ENCODE measurements at places on chromosomes 1 and 21.

DNA sequence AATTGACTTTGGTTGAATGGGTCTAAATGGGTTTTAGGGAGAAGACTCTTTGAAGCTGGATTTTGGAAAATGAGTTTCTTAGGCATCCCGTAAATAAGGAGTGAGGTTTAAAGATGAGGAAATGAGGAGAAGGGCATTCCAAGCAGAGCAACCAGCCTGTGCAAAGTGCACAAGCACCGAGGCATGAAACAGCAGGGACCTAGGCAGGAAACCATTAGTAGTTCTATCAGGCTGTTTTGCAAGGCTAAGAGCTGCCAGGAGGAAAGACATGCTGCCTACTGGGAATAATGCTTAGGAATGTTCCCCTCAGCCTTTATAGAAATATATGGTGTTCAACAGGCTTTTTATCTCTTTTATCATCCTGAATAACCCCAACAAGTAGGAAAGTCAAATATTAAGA is 153.1 kb upstream of the FGGY start:
- no peak for DNase-seq

- peak; percentile 55 for DNase-seq
Observed at GRCh38 chr1:243254233-243254926, 701 bp downstream of the CEP170 start.

- peak; percentile 17 for DNase-seq
Observed at GRCh38 chr1:230972855-230973271, 5.8 kb downstream of the TTC13 start.

- no peak for DNase-seq
Observed at GRCh38 chr1:22983944-22984343, 11.3 kb upstream of the LACTBL1 start.

DNA sequence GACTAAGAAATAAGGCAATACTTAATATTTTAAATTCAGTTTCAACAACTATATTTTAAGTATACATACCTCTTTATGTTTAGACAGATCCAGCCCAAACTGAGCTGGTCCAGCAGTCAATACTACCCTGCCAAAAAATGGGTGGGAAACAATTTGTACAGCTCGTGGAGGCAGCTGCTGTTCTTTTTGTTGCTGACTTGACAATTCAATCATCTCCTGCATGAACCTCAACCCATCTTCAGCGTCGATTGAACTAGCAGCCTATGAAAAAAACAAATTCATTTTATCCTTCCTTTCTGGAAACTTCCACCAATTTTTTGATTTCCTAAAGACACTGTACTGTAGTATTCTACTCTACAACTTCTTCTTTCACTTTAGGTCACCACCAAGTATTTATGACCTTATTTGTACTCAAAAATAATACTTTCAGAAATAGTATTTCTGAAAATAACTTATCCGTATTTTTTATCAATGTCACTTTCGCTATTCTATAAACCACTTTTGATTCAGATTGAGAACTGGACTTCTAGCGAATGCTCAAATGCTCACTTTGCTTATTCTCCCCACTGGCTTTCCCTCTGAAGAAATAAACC is 46.5 kb downstream of the EDEM3 start:
- DNase-seq, result no peak

- DNase-seq, result no peak
Observed at GRCh38 chr1:12511128-12511484, 106.9 kb downstream of the DHRS3 start.

DNA sequence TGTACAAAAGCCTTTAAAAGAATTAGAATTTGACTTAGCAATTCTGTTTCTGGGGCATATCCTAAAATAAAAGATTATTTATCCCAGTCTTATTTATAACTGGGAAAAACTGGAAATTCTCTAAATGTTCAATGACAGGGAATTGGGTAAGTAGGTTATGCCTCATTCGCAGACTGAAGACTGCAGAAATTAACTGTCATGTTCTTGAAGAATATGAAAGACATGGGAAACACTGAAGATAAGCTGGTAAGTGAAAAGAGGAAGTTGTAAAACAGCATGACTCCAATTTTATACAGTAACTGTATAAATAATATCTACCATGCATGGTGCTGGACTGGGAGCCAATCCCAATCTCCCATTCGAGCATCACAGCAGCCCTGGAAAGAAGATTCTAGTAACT is 50.6 kb upstream of the SLC2A1 start:
- DNase-seq, result no peak

GRCh38 chr1:53417074-53417511 is 42.1 kb upstream of the DMRTB1 start:
- DNase-seq, result no peak

- peak; percentile 29 for DNase-seq
Observed at GRCh38 chr1:181482521-181483284, 614 bp upstream of the CACNA1E start.

GRCh38 chr1:52216907-52217458 is 75.1 kb downstream of the ZFYVE9 start:
- DNase-seq, result no peak

GRCh38 chr1:27418326-27419185 is 26.1 kb downstream of the GPR3 start:
- DNase-seq, result peak; percentile 93

DNA sequence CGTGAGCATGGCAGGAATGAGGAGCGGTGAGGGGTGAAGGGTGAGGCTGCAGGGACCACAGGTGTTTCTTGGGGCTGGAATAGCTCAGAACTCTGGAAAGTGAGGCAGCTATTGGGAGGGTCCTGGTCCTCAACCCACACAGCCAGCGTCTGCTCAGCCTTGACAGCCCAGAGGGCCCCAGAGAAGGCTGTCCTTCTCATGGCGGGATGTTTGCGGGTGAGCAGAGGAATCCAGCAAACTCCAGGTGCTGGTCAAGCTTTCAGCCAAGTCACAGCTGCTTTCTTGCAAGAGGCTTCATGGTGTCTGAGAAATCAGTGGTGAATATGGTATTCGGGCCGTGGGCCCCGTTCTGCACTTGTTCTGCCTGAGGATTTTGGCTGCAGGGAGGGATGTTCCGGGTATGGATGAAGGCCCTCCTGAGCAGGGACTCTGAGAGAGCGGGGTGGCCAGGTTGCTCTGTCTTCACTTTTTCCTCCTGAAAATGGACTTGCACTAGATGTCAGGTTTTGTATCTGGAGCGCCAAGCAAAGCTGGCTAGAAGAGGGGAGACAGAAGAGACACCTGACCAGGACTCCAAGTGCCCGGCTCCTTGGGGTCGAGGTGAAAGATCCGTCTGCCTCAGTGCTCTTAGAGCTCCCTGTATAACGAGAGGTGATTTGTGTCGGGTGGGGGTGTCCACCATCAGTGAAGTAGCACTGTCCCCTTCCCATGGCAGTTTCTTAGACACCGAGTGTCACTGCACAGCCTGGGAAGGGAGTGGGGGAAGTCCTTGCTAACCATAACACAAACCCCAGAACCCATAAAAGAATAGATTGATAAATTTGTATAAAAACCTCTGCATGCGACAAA is 139.9 kb downstream of the PEX14 start:
- no peak for DNase-seq

- no peak for DNase-seq
Observed at GRCh38 chr1:79530476-79530875, 523.9 kb upstream of the ADGRL4 start.

- DNase-seq, result no peak
Observed at GRCh38 chr1:118983558-118984041, 4.5 kb downstream of the TBX15 start.

GRCh38 chr1:107943694-107944093 is 21.3 kb downstream of the VAV3 start:
- no peak for DNase-seq

- DNase-seq, result peak; percentile 17
Observed at GRCh38 chr1:196678510-196678884, 26.7 kb downstream of the CFH start.

DNA sequence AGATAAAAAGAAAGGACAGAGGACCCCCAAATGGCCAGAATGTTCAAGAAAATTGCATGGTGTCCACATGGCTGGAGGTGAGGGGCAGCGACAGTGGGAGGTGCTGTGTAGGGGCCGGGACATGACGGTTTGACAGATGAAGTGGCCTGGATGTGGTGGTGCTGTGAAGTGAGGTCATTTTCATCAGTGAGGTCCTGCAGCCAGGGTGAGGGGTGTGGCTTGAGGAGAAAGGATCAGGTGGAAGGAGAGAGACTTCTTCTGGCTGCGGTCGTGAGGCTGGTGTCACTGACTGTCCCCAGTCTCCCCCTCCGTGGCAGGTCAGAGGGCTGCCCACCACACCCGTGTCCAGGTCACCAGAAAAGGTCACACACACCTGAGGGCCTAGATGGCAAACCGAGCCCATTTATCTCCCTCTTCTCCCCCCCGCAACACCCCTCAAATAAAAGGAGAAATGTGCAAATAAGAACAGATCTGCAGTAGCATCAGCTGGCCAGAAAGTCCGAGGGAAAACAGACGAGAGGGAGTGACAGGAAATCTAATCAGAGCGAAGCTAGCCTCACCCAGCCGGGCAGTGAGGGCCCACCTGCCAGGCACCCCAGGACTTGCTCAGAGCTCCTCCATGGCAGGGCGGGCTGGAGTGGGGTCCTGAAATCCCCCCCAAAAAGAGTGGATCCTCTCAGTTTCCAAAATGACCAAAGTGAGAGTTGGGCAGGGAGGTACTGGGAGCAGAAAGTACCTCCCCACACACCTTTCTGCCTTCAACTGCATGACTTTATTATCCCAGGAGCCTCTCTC is 148.5 kb upstream of the EDN2 start:
- DNase-seq, result no peak

- DNase-seq, result no peak
Observed at GRCh38 chr1:62367005-62367557, 47.8 kb upstream of the KANK4 start.

DNA sequence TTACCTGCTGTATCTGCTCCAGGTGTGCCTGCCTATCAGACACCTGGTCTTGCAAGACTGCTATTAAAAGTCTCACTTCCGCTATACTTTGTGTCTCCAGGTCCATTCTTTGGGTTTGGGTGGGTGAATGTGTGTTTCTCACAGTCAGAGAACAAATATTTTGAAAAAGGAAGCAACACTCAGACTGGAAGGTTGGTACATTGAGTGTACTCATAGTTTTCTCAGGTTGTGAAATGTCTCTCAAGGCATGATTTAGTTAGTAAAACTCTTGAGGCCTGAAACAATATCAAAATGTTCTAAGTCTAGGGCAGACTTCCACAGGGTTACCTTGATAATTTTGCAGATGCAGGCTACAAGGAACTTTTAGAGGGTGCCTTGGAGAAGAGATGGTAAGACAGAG is 429.9 kb upstream of the ZRANB2 start:
- DNase-seq, result no peak

DNA sequence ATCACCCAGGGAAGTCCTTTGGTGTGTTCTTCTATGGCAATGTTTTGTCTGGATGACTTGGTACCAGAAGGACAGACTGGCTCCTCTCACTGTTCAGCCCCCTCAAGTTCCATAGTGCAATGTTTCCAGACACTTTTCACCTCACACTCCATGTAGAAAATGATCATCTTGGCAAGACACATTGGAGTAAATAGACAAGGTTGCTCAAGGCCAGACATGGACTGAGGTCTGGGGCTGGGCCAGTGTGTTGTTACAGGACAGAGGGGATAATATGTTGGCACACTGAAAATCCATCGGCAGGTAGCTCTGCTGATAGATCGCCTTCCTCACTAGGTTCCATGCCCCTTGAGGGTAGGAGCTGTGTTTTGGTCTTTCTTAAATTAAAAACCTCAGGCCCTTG is 51.5 kb downstream of the C1orf21 start:
- DNase-seq, result no peak

GRCh38 chr1:185062710-185063370 is 17.5 kb downstream of the RNF2 start:
- no peak for DNase-seq

GRCh38 chr21:31837618-31838390 is 35.0 kb upstream of the HUNK start:
- no peak for DNase-seq

- no peak for DNase-seq
Observed at GRCh38 chr1:36367066-36367465, 18.7 kb downstream of the STK40 start.

DNA sequence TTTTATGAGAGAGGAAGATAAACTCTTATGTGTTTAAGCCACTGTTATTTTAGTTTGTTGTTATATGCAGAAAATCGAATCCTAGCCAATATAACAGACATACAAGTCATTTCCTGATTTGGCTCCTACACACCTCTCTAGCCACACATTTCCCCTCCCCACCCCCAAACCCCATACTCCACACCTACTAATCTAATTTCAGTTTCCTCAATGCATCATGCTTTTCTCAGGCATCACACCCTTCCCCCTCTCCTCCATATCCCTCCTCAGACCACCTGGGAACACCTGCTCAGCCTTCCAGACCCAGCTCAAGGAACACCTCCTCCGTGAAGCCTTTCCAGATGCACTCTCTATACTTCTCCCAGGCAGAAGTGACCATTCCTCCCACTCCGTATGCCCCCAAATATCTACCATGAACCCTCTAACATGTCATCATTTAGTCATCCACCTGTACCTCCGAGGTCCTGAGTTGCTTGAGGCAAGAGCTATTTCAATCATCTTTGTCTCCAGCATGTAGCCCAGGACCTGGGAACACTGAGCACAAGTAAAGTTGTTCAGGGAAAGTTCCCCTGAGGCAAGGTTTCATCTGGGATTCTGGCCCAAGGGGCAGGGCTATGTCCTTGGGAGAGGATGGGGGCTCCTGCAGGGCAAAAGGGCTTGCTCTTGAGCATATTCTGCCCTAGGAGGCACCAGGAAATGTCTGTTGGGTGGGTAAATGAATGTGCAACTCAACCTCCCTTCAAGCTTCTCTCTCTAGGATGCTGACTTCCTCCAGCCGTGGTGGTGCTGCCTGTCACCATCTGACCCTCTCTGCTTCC is 126.8 kb downstream of the HIVEP3 start:
- DNase-seq, result no peak

GRCh38 chr1:10941891-10942541 is 70.4 kb upstream of the TARDBP start:
- peak; percentile 85 for DNase-seq

DNA sequence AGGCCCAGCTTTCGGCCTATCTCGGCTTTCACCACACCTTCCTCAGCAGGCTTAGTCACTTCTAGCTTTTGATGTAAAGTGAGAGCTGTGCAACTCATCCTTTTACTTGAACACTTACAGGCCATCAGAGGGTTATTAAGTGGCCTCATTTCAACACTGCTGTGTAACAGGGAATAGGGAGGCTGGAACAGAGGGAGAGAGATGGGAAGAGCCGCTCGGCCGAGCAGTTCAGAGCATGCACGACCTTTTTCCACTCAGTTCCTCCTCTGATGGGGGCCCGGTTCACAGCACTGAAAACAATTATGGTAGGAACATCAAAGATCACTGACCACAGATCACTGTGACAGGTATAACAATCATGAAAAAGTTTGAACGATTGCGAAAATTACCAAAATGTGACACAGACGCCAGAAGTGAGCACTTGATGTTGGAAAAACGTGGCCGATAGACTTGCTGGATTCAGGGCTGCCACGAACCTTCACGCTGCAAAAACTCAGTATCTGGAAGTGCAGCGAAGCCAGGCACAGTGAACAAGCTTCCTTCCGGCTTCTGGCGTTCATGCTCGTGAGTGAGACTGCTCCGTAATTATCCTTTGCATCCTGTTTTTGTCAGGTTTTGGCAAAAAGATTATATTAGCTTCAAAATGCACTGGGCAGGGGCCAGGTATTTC is 28.6 kb downstream of the AGPAT3 start:
- DNase-seq, result no peak

- DNase-seq, result no peak
Observed at GRCh38 chr1:241460098-241460873, 59.3 kb downstream of the FH start.

All from AG08395 (cell line).